ENCODE measurements at places on chromosomes 6 and 20.

DNA sequence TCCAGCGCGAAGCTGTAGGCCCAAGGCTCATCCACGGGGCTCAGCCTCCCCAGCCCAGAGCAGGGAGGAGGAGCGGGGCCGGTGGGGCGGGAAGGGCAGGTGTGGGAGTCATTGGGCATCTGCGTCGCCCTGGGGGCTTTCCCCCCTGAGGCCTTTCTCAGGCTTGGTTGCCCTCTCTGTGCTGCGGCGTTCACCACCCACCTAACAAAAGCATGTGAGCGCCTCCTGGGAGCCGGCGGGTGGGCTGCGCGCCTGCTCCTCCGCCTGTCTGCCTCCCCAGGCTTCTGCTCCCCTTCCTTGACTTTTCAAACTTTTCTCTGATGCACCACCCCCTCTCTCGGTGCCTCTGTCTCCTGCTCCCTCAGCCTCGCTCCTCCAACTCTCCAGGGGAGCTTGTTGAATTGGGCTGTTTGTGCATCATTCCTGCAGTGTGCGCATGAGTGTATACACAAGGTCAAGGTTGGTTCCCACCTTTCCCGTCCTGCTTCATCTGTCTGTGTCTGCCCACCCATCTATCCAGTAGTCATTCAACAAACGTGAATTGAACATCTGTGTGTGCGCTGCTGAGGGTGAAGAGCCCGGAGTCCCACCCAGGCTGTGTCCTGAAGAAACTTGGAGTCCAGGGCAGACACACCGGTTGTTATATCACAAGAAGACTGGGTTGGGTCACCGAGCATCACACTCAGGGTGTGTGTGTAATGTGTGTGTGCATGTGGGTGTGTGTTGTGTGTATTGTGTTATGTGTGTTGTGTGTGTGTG, 82.4 kb upstream of the NNAT start:
- no peak overlapping the region for H3K27ac ChIP-seq
- no peak overlapping the region for H3K4me3 ChIP-seq
- no peak for DNase-seq
- no peaks in the 10 kb centered on the region for H3K27me3 ChIP-seq
- H3K36me3 ChIP-seq, result no peaks in the 10 kb centered on the region
- no peaks in the 10 kb centered on the region for H3K4me1 ChIP-seq

DNA sequence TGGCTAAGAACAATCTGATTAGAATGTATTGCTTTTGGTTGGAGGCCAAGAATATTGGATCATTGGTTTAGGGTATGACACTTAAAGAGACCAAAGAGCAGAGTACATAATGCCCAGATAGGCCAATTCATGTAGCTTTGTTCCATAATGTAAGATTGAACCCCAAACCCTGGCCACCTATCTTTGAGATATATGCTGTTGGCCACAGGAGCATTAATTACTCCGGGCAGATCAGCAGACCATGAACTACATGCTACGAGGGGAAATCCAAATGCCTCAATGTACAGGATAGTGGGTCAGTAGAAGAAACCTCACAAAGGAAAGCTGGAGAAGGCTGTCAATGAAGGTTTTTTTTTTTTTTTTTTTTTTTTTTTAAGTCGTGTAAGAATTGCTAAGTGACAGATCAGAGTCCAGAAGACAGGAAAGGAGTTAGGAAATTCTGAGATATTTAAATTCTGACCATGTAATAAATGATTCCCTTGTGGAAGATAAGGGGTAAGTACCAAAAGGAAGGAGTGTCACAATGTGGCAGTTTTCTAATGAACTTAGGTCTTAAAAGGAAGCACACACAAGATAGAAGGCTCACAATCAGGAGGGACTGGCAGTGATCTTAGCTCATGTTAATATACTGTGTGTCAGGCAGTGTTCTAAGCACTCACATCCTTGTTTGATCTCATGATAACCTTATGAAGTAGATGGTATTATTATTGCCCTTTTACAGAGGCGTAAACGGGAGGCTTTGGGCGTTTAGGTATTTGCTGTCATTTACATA, 61.4 kb downstream of the CARMIL1 start:
- no peaks in the 10 kb centered on the region for H3K36me3 ChIP-seq
- H3K27me3 ChIP-seq, result no peaks in the 10 kb centered on the region
- DNase-seq, result no peak
- no peak overlapping the region for H3K4me3 ChIP-seq

DNA sequence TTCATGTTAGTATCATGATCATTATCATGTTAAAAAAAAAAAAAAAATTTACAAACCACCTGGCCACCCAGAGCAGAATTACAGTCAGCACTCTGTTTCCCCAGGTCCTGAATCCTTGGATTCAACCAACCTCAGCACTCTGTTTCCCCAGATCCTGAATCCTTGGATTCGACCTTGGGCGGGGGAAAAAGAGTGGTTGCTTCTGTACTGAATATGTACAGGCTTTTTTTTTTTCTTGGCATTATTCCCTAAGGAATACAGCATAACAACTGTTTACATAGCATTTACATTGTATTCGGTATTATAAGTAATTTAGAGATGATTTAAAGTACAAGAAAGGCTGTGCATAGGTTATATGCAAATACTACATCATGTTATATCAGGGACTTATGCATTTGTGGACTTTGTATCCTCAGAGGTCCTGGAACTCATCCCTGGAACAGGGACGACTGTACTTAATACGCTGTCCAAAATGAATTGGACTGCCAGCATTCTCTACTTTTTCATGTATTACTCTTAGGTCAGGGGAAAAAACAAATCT, 31.2 kb downstream of the GCNT2 start:
- H3K36me3 ChIP-seq, result no peaks in the 10 kb centered on the region
- H3K27ac ChIP-seq, result no peak overlapping the region
- H3K4me3 ChIP-seq, result no peak overlapping the region

DNA sequence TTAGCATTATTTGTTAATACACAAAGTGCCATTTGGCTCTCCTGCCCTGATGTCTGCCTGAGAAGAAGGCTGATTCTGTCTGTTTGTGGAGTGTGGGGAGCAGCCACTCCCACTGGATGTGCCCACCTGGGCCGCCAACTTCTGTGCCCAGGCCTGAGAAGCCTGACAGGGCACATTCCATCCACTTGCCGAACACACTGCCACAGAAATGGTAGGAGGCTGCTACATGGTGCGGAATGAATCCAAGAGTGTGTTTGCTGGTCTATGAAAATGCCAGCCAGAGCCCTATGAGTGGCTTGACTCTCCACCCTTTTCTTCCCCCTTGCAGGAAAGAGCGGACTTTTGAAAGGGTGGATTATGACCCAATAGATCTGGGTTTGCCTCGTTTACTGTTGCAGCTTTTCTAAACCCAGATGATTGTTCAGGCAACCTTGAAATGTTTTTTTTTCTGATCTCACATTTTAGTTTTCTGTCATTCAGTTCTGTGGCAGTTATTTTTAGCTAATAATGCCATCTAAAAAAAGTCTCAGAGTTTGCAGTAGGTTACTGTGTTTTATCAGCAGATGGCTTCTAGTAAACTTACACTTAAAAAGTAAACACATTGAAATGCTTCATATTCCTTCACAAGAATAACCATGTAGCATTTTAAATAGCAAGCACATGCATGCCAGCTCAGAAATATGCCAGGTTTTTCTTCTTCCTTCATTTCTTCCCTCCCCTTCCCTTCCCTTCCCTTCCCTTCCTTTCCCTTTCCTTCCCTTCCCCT, 196.5 kb downstream of the SLC35F1 start:
- H3K4me3 ChIP-seq, result no peak overlapping the region
- no peaks in the 10 kb centered on the region for H3K4me1 ChIP-seq

DNA sequence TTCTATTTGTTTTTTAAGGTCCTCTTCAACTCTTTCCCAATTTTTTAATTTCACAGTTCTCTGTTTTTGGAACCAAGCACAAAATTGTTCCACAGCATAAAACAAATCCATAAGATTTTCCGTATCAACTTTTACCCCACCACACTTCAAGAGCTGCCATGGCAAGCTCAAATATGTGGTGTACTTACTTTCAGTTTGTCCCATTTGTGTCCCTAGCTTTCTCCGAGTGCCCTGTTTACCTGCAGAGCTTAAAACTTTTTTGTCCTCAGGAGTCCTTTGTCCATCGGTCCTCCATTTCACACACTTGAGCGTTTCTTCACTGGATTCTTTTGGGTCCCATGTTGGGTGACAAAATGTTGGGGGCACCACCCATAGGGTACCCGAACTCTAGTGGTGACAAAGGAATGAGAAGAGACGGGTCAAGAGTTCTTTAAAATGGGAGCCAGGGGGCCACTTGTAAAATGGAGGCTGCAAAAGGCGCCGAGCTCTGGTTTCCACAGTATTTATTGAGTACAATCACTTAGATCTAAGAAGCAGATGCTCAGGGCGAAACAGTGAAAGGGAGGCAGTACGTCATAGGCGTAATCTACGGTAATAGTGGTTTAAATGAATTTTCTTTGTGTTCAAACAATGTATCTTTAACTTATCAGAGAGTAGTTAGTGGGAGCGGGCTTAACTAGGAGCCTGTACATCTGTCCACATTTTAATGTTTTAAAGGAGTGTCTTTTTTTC, 39.8 kb upstream of the SERINC1 start:
- H3K36me3 ChIP-seq, result no peaks in the 10 kb centered on the region
- H3K4me1 ChIP-seq, result no peaks in the 10 kb centered on the region
- no peak for DNase-seq
- no peak overlapping the region for H3K4me3 ChIP-seq

DNA sequence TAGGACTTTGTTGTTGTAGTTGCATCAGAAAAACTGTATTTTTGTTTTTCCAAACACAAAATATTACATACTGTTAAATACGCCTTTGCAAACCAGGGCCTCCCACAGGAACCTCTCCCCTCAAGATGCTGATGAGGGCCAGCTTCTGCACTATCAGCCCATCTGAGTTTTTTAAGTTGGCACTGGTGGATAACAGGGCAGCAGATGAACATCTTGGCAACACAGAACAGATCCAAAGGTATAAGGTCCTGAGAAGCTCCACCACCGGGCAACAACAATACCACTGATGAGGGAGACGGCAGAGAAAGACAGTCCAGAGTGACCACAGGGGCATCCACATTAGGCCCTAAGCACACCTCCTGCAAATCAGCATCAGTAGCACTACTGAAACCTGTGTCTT, 177.7 kb downstream of the DLL1 start:
- no peaks in the 10 kb centered on the region for H3K36me3 ChIP-seq
- no peak overlapping the region for H3K27ac ChIP-seq
- peaks cover 17% of the 10 kb centered on the region for H3K4me1 ChIP-seq
- peaks cover 13% of the 10 kb centered on the region for H3K27me3 ChIP-seq

DNA sequence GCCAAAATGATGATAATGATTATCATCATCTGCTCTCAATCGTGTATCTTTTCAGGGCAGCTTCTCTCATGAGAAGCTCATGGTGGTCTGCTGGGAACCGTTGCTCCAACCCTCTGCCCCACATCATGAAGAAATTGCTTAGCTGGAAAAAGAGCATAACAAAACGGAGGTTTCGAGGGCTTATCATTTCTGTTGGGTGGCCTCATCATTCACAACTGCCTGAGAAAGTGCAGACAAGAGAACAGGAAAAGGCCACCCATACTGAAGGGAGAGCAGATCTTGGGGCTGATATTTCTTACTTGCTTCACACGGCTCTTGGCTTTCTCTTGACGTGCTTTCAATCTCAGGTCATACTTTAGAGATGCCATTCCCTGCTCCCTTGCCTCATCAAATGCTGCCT, 471.6 kb downstream of the CD83 start:
- H3K36me3 ChIP-seq, result no peaks in the 10 kb centered on the region
- H3K4me3 ChIP-seq, result no peak overlapping the region
- H3K4me1 ChIP-seq, result no peaks in the 10 kb centered on the region

- H3K27me3 ChIP-seq, result no peaks in the 10 kb centered on the region
- no peak overlapping the region for H3K27ac ChIP-seq
- H3K36me3 ChIP-seq, result no peaks in the 10 kb centered on the region
- H3K4me1 ChIP-seq, result no peaks in the 10 kb centered on the region
- no peak overlapping the region for H3K4me3 ChIP-seq
- no peak for DNase-seq
Observed at GRCh38 chr6:152420696-152421095, 216.5 kb downstream of the SYNE1 start.

DNA sequence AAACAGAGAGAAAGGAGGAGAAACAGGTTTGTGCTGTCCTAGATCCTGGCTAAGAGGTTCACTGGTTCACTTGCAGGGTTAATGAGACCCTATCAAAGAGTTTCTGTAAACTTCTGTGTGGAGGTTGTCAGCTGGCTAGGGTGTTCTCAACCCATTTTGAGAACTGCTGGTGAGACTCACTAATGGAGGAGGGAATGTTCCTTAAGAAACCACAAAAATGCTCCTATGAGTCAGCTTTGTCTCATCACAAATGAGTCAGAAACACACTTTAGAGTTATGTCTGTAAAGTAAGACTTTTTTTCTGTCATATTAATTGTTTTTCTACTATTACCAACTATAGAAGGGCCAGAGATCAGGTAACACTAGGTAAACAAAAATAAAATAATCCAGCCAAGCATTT, 884.4 kb downstream of the PHF3 start:
- H3K4me1 ChIP-seq, result no peaks in the 10 kb centered on the region
- no peak overlapping the region for H3K27ac ChIP-seq
- H3K36me3 ChIP-seq, result no peaks in the 10 kb centered on the region
- DNase-seq, result no peak

DNA sequence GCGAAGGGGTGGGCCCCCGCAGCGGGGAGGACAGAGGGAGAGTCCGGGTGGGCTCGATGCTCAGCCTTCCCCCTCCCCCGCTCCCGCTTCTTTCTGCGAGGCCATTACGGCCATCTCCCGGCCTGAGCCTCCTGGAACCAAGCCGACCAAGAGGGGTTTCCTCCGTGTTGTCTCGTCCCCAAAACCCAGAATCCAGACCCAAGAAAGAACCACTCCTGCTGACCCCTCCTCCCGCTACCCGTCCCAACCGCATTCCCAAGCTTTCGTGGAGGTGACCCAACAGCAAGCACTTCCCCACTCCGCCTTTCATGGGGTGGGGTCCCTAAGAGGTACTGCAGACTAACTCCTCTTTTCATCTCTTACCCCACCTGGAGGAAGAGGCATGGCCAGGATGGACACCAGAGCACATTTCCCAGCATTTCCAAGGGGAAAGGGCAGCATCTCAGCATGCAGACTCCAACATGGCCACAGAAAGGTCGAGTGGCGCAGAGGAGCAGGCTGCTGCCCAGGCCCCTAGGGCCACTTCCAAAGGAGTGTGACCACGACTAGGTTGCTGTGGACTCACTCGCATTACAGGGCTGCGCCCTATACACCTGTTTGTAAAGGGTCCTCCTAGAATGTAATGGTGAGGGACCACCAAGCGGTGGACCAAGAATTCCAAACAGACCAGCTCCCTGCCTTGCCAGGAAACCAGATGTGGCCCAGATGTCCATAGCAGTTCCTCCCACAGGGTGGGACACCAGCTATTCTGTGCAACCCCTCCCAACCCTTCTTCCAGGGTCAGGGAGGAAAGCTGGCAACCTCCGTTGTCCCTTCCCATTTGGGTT, 53.4 kb downstream of the MRPL14 start:
- no peaks in the 10 kb centered on the region for H3K36me3 ChIP-seq
- H3K4me3 ChIP-seq, result peak overlapping the region; percentile 54
- peak overlapping the region; percentile 56 for H3K27ac ChIP-seq
- no peaks in the 10 kb centered on the region for H3K27me3 ChIP-seq

DNA sequence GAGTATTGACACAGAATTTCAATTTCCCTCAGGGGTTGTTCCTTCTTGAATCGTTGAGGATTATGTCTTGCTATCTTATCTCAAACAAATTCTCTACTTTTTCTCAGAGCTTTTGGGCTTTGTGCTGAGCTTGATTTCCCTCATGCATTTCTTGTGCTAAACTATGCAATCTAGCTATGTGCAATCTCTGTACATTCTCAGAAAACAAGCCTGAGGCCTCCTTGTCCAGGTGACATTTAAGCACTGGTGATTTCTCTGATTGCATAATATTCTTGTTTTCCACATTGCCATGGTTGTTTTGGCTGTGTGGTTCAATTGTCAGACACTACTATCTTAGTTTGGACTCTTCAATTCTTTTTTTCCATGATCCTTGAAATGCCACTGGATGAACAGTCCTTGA, 81.2 kb upstream of the MAN1A1 start:
- H3K36me3 ChIP-seq, result no peaks in the 10 kb centered on the region
- H3K4me1 ChIP-seq, result no peaks in the 10 kb centered on the region
- H3K27ac ChIP-seq, result no peak overlapping the region

- H3K4me1 ChIP-seq, result peaks cover 9% of the 10 kb centered on the region
- no peaks in the 10 kb centered on the region for H3K27me3 ChIP-seq
- DNase-seq, result no peak
Observed at GRCh38 chr6:126337323-126337722, 2.6 kb upstream of the CENPW start.

All from esophagus squamous epithelium (tissue), 5 donors.